ENCODE measurements at places on chromosomes 5 and 9. TPM values are rescaled to one million over a fixed set of nuclear protein-coding genes. Genes with fewer than 3 reads are reported as not detected.

DNA sequence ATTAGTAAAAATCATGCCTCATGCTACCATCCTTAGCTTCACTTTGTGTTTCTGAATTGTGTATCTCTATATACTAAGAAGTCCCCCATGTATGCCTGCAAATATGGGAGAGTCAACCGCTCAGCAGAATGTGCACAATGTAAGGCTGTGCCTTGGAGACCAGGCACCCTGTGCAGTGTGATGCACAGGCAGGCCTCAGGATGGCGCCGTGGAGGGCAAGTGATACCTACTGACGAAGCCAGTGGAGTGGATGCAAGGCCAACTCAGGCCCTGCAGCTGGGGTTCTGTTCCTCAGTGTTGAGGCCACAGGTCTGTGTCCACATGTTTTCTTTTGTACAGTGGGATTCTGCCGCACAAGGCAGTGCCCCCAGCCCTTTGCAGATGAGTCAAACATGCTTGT lies 28.4 kb downstream of the SYK start:
- DNase-seq: no peak

DNA sequence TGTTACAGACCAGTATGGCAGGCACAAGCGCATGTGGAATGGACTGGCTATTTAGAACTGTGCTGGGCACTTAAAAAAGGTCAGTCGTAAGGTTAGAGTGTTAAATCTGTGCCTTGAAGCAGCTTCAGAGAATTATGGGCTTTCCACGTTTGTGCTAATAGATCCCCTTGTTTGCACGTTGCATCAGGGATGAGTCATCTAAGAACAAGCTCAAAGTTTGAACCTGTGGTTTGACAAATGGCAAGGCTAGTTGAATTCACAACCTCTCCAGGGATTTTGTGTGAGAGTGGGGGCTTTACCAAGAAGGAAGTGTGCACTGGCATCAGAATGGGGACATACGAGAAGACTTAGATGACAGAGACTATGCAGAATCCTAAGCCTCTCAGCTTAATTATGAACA lies 249.6 kb downstream of the IRX1 start:
- DNase-seq: no peak

Gene SPATA6L
- total RNA-seq: 3.3 TPM

GRCh38 chr5:24823625-24824024 lies 178.8 kb upstream of the CDH10 start:
- no peak for DNase-seq

DNA sequence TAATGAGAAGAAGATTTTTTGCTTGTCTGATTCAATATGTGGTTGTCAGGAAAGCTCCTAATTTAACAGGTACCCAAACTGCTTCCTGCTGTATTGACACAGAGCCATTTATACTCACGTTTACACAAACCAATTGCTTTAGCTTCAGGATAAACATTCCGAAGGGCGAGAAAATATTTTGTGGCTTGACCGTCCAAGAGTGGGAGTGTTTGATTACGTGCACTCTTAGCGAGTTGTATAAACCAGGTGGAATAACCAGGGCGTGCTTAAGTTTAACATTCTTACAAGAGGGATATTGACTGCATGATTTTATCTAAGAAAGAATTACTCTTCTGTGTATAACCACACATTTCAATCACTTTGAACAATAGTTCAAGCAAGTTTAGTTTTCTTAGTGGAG lies 278.7 kb upstream of the TYRP1 start:
- no peak for DNase-seq

Gene GAPT
- total RNA-seq: not detected

- DNase-seq: peak; percentile 35
Measured at GRCh38 chr5:180605554-180606214, 14.4 kb upstream of the SCGB3A1 start.

DNA sequence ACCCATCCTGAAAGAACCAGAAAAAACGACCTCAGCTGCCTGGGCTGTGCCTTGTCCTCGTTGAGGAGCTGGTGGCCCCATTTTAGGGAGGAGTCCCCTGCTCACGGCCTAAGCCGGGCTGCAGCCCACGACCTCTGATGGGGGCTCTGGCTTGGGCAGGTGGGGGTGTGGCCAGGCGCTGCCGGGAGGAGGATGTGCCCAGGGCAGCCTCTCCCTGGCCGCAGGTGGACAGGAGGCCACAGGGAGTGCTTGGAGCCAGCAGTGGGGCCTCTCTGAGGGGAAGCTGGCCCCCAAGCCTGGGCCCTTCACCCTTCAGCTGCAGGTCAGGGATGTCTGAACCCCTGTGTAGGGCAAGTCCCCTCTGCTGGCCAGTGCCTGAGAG lies 2.5 kb downstream of the DIPK1B start:
- DNase-seq: no peak

Gene TAF11L5
- total RNA-seq: not detected

GRCh38 chr5:88226881-88227450 lies 41.7 kb downstream of the TMEM161B start:
- no peak for DNase-seq
